ENCODE measurements at places on chromosomes 11 and 22.

DNA sequence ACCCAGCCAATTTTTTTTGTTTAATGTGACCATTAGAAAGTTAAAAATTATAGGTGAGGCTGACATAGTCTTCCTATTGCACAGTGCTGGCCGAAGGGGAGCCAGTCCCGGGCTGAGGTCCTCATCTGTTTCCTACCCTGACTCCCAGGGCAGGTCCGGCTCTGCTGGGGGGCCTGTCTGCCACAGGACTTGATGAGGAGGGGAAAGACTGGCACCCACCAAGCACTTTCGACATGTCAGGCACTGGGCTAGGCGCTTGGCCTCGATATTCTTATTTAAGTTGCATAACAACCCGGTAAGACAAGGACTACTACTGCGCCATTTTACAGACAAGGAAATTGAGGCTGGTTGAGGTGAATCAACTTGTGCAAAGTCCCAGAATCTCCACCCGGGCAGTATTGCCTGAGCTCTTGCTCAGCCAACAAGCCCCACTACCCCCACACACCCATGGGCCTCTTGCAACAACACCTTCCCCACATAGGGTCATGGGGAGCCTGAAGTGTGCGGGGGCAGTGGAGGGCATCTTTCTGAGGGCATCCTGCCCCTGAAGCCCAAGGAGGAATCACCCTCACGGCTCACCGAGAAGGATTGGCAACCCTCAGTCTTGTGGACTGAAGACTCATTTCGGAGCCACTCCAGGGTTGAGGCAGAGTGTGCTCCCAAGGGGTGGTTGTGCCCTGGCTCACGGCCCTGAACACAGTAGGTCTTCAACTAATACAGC lies 62.7 kb upstream of the LINC01488 start:
- no peak for DNase-seq

- DNase-seq, result no peak
Measured at GRCh38 chr22:27378311-27378800, 423.2 kb downstream of the MN1 start.

DNA sequence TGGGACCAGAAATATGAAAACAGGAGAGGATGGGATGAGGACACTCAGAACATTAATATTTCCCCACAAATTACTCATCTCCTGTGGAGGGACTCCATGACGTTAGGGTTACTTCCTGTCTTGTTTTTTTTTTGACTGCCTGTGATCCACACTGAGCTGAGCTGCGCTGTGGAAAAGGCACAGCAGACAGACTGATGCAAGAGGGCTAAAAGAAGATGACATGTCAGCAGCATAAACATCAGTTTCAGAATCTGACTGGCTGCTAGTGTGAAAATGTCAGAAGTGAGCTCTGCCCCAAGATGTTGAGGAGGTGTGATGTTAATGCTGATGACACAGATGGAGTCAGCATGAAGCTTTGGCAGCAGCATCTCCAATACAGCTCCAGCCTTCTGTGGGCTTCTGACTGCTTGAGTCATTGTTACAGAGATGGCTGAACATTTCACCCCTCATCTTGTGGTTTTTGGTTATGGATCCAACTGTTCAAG lies 286.8 kb downstream of the BLID start:
- DNase-seq, result no peak

- no peak for DNase-seq
Measured at GRCh38 chr11:65502555-65503367, 3.9 kb downstream of the MALAT1 start.

DNA sequence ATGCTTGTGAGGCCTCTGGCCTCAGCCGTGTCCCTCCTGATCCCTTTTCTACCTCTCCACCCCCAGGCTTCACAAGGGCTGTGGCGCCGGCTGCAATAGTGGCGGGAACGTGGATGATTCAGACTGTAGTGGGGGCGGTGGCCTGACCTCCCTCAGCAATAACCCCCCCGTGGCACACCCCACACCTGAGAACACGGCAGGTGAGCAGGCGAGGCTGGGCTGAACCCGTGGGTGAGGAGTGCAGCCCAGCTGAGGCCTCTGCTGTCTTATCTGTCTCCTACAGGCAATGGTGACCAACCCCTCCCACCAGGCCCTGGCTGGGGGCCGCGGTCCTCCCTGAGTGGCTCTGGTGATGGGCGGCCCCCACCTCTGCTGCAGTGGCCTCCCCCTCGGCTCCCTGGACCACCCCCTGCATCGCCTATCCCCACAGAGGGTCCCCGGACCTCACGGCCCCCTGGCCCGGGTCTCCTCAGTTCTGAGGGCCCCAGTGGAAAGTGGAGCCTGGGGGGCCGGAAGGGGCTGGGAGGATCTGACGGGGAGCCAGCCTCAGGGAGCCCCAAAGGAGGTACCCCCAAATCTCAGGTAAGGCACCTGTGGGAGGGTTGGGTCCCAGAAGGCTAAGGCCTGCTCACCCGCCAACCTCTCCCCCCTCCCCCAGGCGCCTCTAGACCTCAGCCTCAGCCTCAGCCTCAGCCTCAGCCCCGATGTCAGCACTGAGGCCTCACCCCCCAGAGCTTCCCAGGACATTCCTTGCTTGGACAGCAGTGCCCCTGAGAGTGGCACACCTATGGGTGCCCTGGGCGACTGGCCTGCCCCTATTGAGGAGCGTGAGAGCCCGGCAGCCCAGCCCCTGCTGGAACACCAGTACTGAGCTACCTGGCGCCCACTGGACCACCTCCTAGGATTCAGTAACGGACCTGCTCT lies 1.5 kb upstream of the SIPA1 start:
- DNase-seq, result no peak

DNA sequence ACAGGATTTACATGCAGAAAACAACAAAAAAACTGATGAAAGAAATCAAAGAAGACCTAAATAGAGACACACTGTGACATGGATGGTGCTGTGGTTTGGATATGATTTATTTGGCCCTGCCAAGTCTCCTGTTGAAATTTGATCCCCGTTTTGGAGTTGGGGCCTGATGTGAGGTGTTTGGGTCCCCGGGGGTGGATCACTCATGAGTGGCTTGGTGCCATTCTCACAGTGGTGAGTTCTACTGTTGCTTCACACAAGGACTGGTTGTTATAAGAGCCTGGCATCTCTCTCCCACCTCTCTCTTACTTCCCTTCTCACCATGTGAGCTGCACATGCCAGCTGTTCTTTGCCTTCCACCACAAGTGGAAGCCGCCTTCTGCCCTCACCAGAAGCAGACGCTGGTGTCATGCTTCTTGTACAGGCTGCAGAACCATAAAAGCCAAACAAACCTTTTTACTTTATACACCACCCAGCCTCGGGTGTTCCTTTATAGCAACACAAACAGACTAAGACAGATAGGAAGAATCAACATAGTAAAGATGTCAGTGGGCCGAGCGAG lies 7.8 kb upstream of the RTL6 start:
- no peak for DNase-seq

DNA sequence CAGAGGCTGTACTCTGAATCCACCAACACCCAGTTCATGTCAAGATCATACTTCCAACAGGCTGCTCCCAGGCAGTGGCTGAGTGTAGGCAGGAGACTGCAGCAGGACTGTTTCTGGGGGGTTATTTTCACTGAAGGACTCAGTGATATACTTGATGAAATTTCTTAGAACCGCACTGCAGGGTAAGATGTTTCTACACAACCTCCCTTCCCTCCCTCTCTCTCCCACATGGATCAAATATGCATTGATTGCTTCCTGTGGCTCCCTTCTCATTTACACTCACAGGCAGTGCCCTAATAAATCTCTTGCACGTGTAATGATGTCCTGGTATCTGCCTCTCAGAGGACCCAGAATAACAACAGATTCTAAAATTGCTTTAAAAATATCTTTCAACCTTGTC lies 251.3 kb upstream of the CCDC179 start:
- DNase-seq, result no peak

DNA sequence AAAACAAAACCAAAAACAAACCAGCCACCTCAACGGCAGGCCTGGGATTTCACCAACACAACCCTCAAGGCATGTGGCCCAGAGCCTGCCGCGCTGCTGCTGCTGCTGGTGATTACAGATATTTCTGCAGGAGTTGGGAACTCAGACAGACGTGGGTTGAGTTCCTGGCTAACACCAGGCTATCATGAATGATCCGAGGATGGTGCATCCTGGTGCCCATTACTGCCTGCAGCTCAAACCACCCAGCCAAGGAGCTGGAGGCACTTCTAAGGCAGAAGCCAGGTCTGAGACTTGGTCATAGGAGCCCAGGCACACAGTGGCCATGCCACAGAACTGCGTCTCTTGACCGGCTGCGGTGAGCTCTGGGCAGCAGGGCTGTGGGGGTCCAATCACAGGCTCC lies 151.8 kb downstream of the MPPED1 start:
- no peak for DNase-seq

All from stimulated activated CD8-positive, alpha-beta memory T cell treated with anti-CD3 and anti-CD28 coated beads, Interleukin-4, amount 100 ng/mL, for 4 hours (primary cell).